ENCODE measurements at places on chromosomes 3 and 15.

DNA sequence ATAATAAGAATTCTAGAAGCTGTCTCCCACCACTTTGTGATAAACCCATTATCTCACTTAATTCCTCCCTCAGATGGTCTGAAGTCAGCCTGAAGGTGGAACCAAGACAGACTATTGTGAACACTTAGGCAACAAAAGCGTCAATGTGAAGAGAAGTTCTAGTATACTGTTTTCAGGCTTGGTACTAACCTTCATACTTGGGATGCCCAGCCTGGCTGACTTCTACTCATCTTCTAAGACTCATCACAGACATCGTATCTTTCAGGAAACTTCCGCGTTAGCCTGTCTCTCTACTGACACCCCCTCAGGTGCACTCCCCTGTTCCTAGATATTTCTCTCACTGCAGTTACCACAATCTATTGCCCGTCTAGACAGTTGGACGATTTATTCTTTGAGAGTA, 201.2 kb downstream of the SATB1 start:
- no peak for DNase-seq

GRCh38 chr15:98801234-98801561, 152.9 kb downstream of the IGF1R start:
- DNase-seq = no peak

GRCh38 chr3:194592798-194593752, 40.1 kb downstream of the TMEM44 start:
- DNase-seq = peak; percentile 97

- DNase-seq = no peak
Measured at GRCh38 chr3:113212150-113212843, 940 bp downstream of the BOC start.

- no peak for DNase-seq
Measured at GRCh38 chr3:17945799-17946399, 203.5 kb upstream of the TBC1D5 start.

DNA sequence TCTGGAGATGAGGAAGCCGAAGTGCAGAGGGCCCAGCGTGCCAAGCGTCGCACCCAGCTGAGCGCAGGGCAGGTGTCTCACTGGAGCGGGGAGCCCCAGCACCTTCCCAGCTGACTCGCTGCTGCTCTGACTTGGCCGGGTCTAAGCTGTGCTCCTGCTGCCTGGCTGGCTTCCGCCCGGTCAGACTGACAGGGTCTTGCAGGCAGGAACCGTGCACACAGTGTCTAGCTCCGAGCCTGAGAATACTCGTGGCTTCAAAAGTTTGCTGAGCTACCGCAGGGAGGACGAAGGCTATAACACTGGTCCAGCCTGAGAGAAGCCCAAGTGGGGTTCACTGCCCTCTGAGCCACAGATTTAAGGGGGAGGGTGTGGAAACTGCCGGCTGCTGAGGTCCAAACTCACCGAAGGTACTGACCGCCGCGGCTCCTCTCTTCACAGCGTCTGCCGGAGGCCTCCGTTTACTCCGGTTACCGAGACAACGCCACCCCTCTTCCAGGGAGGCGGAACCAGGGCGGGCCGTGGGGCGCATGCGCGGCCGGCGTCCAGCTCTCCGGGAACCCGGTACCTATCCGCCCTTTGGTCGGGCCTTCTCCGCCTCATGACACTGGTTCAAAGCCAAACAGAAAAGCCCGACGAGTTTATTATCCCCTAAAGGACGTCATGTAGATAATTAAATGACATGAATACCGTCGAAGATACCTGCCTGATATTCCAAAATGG, at the start of gene CFAP44:
Gene CFAP44 (minus strand): TSS at position 443 of the 720 bp plus-strand sequence. CDS start 7,829 bp downstream, outside the sequence.
- peak; percentile 15 for DNase-seq

DNA sequence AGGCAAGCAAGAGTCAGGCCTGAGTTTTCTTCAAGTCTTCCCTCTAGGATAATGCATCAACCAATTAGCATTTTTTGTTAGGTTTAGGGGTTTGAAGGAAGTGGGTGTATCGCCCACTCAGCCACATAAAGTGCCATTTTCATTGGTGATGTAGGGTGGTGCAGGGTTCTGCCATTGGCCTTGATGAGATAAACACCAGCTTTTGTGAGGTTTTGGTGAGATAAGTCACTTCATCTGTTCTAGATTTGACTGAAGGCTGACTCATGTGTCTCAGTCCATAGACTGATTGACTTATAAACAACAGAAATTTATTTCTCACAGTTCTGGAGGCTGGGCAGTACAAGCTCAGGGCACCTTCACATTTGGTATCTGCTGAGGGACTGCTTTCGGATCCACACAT, 84.5 kb upstream of the C3orf80 start:
- no peak for DNase-seq

- DNase-seq = no peak
Measured at GRCh38 chr3:177348974-177349373, 151.7 kb upstream of the TBL1XR1 start.

- DNase-seq = peak; percentile 14
Measured at GRCh38 chr3:80244390-80244789, 476.6 kb upstream of the ROBO1 start.

- no peak for DNase-seq
Measured at GRCh38 chr3:100650651-100651619, 41.5 kb downstream of the ADGRG7 start.

- no peak for DNase-seq
Measured at GRCh38 chr3:195208183-195208582, 62.8 kb downstream of the XXYLT1 start.

GRCh38 chr3:184663756-184664155, 48.1 kb downstream of the MAGEF1 start:
- DNase-seq = peak; percentile 54

DNA sequence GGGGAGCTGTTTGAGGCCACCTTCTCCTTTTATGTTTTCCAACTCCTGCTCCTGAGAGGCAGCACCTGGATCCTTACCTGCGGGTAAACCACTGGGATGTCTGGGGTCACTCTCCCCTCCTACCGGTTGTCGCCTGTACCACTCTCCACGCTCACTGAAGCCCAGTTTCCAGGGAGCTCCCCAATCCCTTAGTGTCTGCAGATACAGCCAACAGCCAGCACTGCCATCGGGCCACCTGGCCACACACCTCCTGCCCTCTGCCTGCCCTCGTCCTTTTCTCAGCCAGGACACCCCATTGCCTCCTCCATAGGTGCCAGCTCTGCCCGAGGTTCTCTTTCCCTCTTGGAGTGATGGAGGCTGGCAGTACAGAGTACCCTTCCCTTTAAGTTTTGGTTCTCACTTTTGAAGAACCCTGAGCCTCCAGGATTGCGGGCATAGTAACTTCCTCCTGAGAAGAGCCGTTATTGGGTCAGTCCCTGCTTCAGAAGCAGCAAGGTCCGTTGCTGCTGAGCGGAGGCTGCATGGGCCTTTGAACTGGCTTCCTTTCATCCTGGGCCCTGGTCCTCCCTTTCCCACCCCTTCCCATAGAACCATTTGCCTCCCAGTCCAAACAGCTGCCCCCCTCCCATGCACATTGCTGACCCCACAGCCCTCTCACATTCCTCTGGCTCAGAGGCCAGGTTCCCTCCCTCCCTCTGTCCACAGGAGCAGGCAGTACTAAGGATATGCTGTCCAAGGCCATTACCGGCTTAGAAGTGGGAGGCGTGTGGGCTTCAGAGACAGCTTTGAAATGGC, 30.9 kb downstream of the ARNT2 start:
- no peak for DNase-seq

- DNase-seq = no peak
Measured at GRCh38 chr15:34355241-34355640, 11.8 kb downstream of the LPCAT4 start.

DNA sequence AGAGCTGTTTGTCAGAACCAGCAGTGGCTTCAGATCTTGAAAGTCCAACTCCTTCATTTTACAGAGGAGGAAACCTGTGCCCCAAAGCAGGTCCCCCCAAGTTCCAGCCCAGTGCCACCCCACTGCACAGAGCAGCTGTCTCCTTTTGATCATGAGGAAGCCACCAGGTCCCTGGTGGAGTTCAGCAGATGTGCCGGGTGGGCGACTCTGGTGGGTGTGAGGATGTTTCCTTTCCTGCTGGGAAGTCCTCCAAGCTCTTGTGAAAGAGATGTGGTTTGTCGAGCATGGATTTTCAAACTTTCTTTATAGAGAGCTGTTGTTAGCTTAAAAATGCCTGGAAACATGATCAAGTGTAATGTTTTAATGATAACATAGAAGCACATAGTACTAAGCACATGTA, 52.0 kb downstream of the SMAD3 start:
- no peak for DNase-seq

GRCh38 chr15:67829647-67830504, 4.6 kb downstream of the SKOR1 start:
- no peak for DNase-seq

DNA sequence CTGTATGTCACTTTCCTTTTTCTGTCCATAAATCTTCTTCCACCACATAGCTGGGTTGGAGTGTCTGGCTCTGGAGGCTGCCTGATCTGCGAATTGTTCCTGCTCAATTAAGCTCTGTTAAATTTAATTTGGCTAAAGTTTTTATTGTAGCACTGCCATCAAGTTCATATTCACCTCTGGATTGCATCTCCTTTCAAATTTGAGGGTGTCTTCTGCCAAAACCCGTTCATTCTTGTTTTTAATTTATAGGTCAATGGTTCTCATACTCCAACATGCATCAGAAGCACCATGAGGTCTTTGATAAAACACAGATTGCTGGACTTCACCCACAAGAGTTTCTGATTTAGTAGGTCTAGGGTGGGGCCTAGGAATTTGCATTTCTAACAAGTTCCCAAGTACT, 276.5 kb upstream of the NECTIN3 start:
- no peak for DNase-seq

- DNase-seq = no peak
Measured at GRCh38 chr3:104632947-104633346, 733.8 kb upstream of the ALCAM start.

DNA sequence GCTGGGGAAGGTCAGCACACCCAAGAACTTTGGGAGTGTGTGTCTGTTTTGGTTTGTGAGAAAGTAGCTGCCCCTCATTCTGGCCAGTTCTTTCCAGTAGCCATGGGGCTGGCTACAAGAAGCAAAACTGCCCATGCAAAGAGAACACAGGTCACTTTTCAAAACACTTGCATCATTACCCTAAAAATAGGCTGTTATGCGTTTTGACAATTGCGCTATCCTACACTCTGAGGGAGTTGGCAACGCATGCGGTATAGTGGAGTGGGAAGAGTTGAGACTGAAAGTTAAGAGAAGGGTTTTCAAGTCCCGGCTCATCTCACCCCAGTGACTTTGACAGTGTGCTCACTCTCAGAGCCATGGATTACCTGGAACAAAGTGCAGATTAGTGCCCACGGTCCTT, 41.8 kb upstream of the MYZAP start:
- DNase-seq = no peak

DNA sequence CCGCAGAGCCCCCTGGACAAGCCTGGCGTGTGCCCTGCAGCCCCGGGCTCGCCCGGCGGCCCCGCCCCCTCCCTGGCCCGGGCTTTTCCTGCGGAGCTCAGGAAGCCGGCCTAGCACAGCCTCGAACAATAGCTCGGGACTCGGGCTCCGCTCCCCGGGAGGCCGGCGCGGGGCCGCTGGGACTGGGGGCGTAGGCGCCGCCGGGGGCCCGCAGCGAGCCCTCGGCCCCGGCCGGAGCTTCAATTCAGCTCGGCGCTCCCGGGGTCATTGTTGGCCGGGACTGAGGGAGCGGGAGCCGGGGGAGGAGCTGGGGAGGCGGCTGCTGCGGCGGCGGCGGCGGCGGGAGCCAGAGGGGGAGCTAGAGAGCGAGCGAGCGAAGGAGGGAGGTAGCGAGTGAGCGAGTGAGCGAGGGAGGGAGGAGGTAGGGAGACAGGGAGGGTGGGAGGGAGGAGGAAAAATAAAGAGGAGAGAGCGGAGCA, 41.0 kb upstream of the ROPN1 start:
- DNase-seq = peak; percentile 30

GRCh38 chr3:66747696-66748095, 246.9 kb upstream of the LRIG1 start:
- no peak for DNase-seq

DNA sequence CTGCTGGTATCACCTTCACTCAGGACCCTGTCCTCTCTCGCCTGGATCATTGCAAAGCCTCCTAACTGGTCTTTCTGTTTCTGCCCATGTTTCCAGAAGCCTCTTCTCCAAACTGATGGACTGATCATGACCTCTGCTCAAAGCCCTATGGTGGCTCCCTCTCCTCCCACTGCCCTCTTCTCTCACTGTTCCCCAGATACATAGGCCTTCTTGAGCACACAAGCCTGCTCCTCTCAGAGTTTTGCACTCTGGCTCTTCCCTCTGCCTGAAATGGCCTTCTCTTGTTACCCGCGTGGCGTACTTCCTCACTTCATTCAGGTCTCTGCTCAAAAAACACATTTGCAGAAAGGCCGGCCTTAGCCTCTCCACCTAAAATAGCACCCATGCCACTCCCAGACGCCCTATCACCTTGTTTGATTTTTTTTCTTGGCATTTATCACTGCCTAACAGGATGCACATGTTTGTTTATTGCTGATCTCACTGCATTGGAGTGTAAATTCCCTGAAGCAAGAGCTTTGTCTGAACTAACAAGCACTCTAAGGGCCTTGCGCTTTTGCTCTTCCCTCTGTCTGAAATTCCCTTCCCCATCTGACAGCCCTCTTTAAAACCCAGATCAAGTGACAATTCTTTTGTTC, 1.4 kb upstream of the ETFA start:
- DNase-seq = no peak

DNA sequence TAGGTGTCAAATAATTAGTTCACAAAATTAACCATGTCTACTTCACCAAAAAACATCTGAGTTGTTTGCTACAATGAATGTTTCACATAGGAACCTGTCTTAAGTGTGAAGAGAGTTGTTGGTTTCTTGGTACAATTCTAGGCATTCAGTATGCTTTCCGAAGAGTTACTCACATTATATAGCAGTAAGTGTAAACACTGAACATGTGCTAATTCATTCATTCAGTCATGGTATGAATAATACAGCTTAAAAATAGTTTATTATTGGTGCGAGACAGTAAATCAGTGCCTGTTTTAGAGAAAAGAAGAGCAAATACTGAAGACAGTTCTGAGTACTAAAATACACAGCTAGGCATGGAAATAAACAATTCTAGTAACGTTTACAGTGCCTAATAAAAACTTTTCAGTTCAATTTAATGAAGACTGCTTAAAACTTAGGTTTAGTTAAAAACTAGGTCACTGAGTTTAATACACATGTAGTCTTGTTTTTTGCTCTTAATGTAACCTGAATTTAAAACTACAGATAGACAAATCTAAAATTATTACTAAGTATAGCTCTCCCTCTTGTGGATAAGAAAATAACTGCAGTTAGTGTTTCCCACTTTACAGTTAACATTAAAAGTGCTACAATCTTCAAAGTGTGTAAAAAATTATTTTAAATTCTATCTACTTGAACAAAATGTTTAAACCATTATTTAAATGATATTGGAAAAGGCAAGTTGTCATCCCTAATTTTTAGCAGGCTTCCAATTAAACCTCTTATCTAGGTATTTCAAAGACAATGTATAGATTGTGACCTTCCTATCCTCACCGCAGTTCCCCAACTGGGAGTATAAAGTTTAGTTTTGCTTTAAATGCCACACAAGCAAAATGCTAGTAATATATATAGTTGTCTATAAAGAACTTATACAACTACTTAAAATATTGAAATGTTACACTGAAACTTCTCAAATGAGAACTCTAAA, 20.1 kb upstream of the ZCWPW2 start:
- DNase-seq = no peak

GRCh38 chr3:36957063-36957462, 12.2 kb upstream of the TRANK1 start:
- DNase-seq = no peak
